NCI-H510A (cell line): ENCODE measurements at places on chromosomes 7 and 10.

DNA sequence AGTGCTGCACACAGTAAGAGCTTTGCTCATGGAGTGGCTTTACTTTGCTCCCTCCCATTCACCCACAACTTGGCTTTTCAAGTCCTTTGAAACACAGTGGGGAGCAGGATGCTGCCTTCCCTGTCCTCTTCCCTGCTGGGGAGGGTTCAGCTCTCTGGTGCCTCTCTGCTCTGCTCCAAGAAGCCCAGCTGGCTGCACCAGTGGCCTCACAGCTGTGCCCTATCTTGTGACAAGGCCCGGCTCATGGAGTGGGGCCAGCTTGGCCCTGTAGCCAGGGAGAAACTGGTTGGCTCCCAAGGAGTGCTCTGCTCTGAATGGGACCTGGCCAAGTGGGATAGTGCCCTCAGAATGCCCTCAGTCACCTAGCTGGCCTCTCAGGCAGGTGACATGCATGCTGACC is 212.3 kb upstream of the ZMIZ1 start:
- DNase-seq = no peak

- no peak for DNase-seq
Observed at GRCh38 chr10:79947787-79948424, 999 bp downstream of the SFTPD start.

GRCh38 chr10:103855852-103856796 is 748 bp upstream of the SH3PXD2A start:
- DNase-seq = no peak

DNA sequence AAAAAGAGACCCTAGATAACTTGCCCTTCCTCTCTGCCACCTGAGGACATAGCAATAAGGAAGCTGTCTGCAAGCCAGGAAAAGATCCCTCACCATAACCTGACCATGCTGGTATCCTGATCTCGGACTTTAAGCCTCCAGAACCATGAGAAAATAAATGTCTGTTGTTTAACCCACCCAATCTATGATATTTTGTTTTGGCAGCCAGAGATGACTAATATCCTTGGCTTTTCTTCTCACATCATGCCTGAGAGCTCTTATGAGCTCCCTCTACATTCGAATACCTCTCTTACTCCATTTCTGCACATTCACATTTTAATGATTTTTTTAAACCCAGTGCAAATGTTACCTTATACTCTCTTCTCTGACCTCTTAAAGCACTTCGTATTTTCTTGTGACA is 214.0 kb upstream of the CHRM2 start:
- no peak for DNase-seq

DNA sequence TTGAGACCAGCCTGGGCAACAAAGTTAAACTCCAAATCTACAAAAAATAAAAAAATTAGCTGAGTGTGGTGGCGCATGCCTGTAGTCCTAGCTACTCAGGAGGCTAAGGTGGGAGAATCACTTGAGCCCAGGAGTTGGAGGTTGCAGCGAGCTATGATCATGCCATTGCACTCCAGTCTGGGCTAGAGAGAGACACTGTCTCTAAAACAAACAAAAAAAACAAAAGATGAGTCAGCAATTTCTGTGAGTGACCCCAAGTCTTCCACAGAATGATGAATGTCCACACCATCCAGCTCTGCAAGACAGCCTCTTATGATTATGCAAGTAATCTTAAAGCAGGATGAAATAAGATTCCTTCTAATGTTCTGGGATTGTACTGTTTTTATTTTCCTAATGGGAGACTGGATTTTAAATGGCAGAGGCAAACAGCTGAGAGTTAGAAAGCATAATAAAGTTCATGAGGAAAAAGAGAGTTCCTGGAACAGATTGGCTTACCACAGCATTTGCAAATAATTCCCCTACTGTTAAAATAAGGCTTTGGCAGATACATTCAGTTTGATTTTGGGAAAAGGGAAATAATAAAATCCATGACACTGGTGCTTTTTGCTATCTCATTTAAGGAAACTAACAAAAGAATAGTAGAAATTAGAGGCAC is 18.9 kb upstream of the PRKAR2B start:
- DNase-seq = no peak

- no peak for DNase-seq
Observed at GRCh38 chr10:131647789-131648188, 253.0 kb upstream of the PPP2R2D start.

GRCh38 chr7:93442478-93443224 is 131.9 kb downstream of the CALCR start:
- no peak for DNase-seq

- no peak for DNase-seq
Observed at GRCh38 chr10:118799777-118800176, 45.0 kb upstream of the CACUL1 start.

DNA sequence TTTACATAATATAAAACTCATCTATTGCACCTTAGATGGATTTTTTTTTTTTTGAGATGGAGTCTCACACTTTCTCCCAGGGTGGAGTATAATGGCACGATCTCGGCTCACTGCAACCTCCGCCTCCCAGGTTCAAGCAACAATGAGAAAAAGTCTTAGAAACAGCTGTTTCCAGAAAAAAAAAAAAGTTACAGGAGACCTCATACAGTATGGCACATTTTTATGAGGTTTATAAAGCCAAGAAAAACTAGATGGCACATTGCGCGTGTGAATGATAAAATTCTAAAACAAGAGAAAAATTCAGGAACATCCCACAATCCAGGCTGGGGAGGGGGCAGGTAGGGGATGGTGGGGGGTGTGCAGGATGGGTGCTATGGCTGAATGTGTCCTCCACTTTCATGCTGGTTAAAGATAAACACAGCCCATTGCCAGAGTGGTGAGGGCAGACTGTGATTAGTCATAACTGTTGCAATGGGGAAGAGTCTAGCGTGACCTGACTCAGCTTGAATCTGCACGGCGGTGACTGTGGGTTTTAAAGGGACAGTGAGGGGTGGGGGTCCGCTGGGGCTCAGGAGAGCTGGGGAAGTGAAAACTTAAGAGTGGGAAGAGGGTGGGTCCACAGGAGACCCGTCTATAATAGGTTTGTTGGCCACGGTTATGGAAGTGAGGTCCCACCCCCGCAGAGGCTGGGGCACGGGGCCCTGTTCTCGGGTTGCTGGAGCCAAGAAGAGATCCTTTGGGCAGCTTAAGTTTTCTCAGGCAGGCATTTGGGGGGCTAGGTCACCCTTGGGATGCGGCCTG is 11.9 kb upstream of the LRRC27 start:
- no peak for DNase-seq

DNA sequence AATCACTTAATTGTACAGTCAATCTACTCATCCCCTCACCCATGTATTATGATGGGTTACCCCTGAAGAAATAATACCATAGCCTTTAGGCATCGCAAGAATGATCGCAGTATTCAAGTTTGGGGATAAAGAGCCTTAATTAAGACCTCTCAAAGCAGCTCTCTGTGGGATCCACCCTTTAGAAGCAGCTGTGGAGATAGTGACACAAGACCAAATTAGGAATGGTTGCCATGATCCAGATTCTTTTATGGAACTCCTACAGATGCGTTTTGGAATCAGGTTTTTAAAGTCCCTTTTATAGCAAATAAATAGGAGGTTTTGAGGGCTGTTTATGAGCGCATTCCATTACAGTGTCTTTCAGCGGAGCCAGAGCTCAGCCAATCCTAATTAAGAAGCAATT is 12.2 kb downstream of the TES start:
- DNase-seq = no peak

DNA sequence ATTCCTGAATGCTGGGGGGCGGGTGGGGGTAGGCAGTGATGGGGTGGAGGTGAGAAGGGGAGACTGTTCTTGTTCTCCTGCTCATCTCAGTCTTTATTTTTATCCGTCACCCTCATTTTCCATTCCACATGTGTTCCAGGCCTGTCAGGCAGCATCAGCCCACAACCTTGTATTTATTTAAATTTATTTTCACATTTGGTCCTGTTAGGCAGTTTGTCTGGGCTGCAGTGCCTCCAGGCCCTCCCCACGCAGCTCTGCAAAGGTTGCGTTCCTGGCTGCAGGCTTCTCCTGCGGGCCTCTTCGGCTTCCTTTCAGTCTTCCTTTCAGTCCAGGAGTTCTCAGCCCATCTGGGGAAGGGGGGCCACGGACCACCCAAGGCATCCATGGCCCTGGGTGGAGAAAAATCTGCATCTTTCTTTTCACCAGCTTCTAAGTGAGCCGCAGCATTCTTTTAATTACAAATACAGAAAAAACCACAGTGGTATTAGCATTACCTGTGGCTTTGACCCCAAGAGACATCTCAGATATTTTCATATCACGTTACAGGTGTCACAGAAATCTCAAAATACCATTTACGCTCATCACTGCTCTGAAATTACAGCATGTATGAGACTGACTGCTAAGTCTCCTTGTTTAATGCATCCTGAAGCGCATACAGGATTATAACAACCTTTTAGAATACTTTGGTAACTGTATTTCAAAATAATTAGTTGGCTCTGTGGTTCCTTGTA is 94.0 kb downstream of the C10orf105 start:
- no peak for DNase-seq
